Activated naive CD4-positive, alpha-beta T cell (primary cell): ENCODE measurements at places on chromosomes 11 and 22.

GRCh38 chr11:44694443-44694842, 32.3 kb upstream of the TSPAN18 start:
- DNase-seq: no peak

GRCh38 chr11:332651-333480, 12.2 kb upstream of the IFITM3 start:
- no peak for DNase-seq

GRCh38 chr11:8019314-8020243, 32.4 kb downstream of the EIF3F start:
- no peak for DNase-seq

DNA sequence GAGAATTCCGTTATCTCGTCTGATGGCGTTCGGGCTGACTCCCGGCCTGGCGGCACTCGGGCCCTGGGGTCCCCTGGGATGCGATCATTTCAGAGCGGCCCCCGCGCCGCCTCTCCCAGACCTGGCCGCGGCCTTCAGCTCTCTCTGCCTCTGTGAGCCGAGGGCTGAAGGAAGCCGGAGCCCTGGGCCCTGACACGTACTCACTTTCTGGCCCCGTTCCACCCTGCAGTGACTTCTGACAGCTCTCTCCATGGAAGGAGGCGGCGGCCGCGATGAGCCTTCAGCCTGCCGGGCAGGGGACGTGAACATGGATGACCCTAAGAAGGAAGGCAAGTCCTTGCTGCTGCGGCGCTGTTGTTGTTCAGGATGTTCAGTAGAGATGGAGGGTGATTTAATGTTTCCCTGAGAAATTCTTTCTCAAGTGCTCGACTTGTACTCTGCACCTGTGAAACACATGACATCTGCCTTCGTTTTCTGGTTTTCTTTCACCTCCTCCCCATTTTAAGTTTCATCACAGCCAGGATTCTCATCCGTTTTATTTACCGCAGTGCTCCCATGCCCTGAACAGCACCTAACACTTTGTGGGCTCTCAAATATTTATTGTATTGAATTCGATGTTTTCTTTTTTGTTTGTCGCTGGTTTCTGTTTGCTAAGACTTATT, 612 bp downstream of the GTSE1 start:
- no peak for DNase-seq

DNA sequence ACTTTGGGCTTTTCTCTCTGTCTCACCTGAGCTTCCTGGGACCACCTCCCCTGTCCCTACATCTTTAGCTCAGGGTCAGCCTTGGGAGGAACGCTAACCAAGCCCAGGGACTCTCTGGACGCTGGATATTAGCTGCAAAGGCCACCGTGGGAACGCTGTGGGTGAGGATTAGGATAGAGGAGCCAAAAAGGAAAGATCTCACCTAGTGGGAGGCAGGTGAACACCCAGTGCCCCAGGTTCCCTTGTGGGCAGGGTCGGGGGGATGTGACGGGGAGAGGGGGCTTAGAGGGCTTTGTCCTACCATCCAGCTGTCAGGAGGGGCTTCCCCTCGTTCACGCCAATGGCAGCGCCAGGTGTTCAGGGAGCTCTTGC, 50.2 kb downstream of the LINC01488 start:
- DNase-seq: no peak

GRCh38 chr22:38249803-38250642, 22.8 kb downstream of the TMEM184B start:
- DNase-seq: no peak

- no peak for DNase-seq
Observed at GRCh38 chr22:33166206-33166605, 108.0 kb upstream of the SYN3 start.

DNA sequence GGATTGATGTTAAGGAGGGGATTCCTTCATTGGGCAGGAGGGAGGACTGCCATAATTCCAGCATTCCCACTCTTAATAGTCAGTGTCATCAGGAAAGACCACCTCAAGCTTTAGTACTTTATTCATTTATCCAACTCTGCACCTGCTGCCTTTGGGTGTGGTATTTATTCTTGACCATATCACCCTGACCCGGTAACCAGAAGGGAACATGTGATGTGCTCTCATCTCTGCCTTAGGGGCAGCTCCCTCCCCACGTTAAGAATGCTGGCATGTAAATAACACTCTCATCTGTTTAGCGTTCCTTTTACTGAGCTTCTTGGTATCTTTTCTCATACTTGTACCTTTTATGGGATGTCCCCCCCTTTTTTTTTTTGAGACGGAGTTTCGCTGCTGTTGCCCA, 7.7 kb downstream of the CAT start:
- DNase-seq: no peak

DNA sequence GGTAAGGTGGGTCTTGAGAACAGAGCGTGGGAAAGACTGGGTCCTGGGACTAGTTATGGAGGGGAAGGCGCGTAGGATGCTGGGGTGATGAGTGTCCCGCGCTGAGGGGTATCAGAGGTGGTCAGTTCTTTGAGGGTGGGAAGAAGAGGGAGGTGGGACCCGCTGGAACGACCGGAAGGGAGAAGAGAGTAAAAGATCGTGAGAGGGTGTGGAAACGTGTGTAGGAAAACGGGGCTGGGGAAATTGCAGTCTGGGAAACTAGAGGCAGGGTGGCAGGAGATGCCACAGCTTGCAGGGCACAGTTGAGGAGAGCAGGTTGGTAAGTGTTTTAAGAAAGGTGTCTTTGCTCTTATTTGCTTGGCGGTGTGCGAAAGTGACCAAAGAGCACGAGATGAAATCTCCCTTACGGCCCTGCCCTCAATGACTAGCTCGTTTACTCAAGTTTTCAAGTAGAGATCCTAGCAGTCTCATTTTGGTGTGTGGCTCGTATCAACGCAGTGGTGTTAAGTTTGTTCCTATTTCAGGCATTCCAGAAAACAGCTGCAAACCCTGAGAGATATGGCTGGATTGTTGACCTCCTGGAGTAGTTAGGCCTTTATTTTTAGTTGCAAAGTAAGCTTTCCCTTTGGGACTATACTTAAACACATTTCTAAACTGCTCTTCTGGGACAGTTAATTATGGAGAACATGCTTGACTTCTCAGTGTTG, 615 bp downstream of the STT3A start:
- no peak for DNase-seq

GRCh38 chr22:23689414-23689813, 1.4 kb upstream of the RGL4 start:
- no peak for DNase-seq

- DNase-seq: no peak
Observed at GRCh38 chr22:24002272-24002671, 3.0 kb downstream of the GSTT4 start.

- DNase-seq: no peak
Observed at GRCh38 chr11:44066732-44067141, 667 bp downstream of the ACCS start.

GRCh38 chr11:76234021-76234415, 27.7 kb upstream of the WNT11 start:
- DNase-seq: no peak

GRCh38 chr11:44824300-44824704, 97.5 kb downstream of the TSPAN18 start:
- no peak for DNase-seq

DNA sequence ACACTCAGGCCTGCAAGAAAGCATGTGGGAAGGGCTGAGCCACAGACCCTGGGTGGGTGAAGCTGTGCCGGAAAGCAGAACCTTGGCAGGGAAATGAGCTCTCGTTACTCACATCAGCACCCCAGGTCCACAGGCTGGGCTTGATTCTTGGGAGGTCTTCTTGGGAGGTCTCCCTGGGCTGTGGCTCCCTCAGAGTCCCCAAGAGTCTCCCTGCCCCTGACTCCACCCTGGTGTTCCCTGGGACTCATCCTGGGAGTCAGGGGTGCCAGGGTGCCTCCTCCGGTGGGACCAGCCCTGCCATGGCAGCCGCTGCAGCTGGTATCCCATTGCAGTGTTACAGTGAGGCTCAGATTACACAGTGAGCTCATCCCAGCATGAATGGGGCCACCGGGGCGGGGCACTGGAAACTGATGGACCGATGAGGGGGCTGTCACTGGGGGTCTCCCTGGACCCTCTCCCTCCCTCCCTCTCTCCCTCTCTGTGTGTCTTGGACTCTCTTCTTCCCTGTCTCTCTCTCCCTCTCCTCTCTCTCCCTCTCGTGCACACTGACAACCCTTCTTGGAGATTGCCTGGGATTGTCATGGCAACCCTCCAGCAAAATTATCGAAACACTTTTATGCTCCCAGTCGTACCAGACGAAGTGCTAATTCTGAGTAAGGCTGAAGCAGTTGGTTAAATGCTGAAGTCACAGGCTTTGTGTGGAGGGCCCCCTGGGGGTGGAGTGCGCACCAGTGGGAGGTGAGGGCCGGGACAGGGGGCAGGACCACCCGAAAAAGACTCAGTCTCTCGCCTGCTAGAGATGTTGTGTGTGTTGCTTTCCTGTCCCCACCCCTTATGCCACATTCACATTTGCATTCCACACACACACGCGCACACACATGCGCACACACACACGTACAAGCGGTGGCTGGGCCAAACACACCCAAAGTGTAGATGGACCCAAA, 8.6 kb upstream of the C11orf96 start:
- DNase-seq: no peak

- DNase-seq: no peak
Observed at GRCh38 chr11:120208001-120208441, 2.8 kb upstream of the OAF start.

DNA sequence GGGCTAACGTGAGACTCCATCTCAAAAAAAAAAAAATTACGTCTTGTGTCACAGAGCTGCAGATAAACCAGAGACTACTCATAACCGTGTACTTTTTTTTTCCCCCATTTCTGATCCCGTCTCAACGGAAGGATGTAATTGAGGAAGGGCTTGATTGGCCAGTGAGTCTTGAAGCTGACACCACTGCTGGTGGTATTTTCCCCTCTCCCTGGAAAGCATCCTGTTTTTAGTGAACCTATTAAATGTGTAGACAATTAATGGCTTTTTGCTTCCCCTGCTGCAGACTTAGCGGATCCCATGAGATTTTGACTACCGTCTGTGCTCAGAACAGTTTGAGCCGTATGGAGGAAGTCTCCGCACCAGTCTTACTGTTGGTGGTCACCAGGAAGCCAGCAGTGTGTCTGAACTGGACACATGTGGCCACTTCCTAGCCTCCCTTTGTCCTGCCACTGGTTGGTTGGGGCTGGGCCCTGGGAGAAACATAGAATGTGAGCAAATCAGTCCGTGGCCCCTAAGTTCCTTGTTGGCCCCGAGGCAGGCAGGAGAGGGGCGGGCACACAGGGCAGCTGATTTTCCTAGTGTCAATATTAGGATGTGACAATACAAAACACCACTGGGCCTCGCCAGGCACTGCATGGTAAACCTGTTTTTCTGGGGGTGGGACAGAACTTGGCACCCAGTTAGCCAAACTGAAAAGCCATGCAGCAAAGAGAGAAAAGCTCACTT, 3.1 kb downstream of the BIK start:
- no peak for DNase-seq

- no peak for DNase-seq
Observed at GRCh38 chr11:3949125-3949524, 93.7 kb downstream of the STIM1 start.

DNA sequence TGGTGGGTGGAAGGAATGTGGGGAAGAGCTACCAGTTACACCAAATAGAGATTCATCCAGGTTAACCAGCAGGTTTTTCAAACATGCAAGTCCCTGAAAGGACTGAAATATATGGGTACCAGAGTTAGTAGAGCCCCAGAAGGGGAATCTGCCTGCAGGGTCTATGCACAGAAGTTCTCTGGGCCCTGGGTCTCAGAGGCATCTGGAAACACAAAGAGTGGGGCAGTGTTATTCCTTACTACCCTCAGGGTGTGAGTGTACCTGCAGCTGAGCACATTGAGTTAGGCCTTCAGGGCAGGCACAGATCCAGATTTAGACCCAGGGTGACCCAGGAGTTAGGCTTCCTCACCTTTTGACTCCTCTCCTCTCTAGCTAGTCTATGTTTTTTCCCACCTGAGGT, 43.9 kb upstream of the SWAP70 start:
- no peak for DNase-seq

DNA sequence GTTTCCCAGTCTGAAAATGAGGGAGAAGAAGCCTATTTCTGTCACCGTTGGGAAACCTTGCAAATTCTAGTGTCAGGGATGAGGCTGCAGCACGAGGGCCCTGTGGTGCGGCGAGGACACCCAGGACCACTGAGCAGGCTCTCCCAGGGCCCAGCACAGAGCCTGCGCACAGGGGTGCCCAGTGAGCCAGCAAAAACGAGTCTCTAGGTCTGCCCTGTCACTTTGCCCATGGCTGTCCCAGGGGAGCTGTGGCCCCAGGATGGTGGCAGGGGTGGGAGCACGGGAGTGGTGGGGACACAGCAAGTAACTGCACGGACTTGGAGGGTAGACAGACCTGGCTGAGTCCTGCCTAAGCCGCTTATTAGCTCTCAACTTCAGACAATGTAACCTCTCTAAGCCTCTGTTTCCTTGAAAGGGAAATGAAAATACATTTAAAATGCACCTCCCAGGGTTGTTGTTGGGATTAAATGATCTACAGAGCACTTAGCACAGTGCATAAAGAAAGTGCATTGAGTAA, 44.2 kb downstream of the DSCAML1 start:
- DNase-seq: no peak

DNA sequence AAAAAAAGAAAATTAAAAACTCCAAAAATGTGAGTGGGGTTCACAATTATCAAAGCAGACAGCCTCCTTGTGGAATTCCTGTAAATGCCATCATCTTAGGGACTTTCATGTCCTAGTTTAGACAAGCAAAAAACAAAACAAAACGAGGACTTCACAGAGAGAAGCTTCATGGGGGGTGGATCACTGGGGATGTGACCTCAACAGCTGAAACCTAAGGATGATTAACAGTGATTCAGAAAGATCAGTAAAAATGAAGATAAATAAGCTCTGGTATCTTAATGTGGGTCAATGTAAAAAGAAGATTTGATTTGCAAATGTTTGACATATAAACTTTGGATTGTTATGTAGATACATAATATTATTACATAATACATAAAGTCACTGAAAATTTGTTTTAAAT, 8.1 kb upstream of the OR10W1 start:
- no peak for DNase-seq

DNA sequence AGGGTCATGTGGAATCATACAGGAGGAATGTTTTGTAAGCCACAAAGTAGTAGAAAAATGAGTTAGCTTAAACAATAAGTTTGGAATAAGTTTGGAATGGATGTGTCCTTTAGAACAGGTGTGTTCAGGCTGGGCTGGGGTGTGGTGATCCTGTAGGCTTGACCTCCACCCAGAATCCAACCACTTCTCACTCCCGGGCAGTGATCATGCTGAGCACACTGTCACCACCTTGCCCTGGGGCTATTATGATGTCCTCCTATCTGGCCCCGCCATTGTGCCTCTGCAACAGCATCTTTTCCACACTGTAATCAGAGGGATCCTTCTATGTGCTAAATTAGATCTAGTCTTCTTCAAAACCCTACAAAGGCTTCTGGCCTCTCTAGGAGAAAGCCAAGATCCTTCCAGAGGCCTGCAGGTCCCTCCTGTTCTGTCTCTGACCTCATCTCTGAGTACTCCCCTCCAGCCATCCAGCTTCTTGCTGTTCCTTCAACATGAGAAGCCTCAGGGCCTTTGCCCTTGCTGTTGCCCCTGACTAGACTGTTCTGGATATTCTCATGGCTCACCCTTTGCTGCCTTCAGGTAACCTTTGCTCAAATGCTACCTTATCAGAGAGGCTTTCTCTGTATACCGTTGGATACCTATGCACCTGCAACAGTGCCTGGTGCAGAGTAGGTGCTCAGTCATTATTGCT, 18.8 kb upstream of the ACCSL start:
- no peak for DNase-seq

- DNase-seq: no peak
Observed at GRCh38 chr11:44742508-44743246, 15.9 kb downstream of the TSPAN18 start.
